ENCODE measurements at places on chromosomes 2 and 18.
A peak's percentile ranks its signal among the peaks of the same experiment; 100 is the strongest.

DNA sequence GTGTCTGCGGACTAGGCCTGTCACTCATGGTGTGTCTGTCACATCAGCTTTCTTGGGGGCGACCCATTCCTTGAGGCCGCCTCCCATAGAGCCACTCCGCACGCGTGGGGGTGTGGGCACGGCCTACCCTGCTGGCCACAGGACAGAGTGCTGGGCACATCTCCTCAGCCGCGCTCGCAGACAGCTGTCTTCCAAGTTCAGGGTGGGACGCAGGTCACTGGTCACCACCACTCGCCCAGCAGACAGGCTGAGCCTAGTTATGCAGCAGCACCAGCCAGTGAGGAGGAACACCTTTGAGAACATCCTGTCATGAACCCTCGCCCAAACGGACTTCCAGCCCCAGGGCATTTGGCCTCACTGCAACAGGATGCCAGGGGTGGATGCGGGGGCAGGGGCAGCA, 30.8 kb upstream of the BIN1 start:
- DNase-seq, result no peak

- DNase-seq, result no peak
Measured at GRCh38 chr2:126038861-126039260, 617.1 kb upstream of the GYPC start.

GRCh38 chr2:23294238-23294637, 90.7 kb upstream of the KLHL29 start:
- no peak for DNase-seq

GRCh38 chr2:38866773-38867443, 8.8 kb downstream of the DHX57 start:
- no peak for DNase-seq

- DNase-seq, result no peak
Measured at GRCh38 chr2:25073025-25073424, 31.1 kb downstream of the EFR3B start.

GRCh38 chr18:58004317-58004716, 39.7 kb upstream of the NEDD4L start:
- peak; percentile 61 for DNase-seq

- no peak for DNase-seq
Measured at GRCh38 chr2:150769421-150769820, 282.0 kb upstream of the RND3 start.

DNA sequence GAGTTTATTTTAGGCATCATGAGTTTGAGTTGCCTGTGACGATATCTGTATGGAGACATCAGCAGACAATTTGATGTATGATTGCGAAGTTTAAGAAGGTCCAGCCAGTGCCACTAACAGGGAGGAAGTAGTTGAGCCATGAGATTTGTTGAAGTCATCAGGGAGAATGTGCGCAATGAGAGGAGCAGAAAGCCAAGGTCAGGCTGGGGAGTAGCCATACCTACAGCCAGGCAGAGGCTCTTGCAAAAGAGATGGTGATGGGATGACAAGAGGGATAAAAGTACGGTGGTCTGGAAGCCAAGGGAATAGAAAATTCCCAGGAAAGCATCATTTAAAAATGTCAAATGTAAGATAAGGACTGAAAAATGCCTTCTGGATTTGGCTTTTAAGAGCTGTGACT, 51.2 kb downstream of the LIMS1 start:
- no peak for DNase-seq

GRCh38 chr18:62996566-62996965, 281.2 kb downstream of the PHLPP1 start:
- DNase-seq, result no peak

- no peak for DNase-seq
Measured at GRCh38 chr18:44786688-44787087, 106.0 kb downstream of the SETBP1 start.

DNA sequence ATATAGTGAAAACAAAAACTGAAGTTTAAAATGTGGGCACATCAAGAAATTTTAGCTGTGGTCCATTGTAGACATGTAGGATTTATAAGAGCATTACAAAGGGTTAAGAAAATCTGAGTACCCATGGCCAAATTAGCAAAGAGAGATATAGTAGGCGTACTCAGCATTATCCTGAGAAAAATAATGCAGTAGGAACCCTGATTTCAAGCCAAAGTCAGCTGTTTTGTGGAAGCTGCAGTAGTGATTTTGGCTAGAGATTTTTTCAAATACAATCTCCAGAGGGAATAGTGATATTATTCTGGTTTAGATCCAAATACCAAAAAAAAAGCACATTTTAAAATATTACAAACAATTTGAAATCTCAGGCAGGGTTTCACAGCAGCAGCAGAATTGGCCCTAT, 450.9 kb downstream of the FBXO15 start:
- DNase-seq, result no peak

DNA sequence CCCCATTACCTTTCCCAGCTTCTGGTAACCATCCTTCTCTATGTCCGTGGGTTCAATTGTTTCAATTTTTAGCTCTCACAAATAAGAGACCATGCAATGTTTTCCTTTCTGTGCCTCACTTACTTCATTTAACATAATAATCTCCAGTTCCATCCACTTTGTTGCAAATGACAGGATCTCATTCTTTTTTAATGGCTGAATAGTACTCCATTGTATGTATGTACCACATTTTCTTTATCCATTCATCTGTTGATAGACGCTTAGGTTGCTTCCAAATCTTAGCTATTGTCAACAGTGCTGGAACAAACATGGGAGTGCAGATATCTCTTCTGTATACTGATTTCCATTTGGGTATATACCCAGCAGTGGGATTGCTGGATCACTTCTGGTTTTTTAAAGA, 1.8 kb downstream of the CABYR start:
- DNase-seq, result no peak

GRCh38 chr2:104888489-104889258, 34.8 kb downstream of the POU3F3 start:
- no peak for DNase-seq

- DNase-seq, result peak; percentile 52
Measured at GRCh38 chr2:201007584-201007998, 44.1 kb upstream of the ORC2 start.

DNA sequence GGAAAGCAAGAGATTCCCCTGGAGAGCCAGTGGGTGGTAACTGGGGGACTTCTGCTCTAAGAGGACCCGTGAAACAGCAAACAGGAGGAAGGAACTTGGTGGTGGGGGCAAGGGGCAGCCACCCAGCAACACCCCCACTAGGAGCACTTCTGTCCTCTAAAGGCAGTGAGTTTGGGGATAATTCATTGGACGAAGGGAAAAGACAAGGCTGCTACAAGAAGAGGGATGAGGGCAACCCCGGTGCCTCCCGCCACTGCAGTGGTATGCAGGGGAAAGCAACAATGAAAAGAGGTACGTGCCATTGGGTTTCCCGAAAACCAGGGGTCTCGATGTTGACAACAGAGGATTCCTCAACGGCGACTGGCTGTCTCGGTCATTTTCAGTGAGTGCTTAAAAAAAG, 9.1 kb downstream of the RPL31 start:
- no peak for DNase-seq

- DNase-seq, result no peak
Measured at GRCh38 chr2:123853161-123853560, 171.9 kb upstream of the CNTNAP5 start.

DNA sequence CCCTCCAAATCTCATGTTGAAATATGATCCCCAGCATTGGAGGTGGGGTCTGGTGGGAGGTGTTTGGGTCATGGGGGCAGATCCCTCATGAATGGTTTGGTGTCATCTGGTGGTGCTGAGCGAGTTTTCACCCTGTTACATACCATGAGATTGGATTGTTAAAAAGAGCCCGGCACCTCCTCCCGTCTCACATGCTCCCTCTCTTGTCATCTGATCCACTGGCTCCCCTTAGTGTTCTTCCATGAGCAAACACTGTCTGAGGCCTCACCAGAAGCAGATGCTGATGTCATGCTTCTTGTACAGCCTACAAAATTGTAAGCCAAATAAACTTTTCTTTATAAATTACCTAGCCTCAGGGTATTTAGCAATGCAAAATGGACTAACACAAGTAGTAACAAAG, 405.0 kb upstream of the SLC39A10 start:
- DNase-seq, result no peak

DNA sequence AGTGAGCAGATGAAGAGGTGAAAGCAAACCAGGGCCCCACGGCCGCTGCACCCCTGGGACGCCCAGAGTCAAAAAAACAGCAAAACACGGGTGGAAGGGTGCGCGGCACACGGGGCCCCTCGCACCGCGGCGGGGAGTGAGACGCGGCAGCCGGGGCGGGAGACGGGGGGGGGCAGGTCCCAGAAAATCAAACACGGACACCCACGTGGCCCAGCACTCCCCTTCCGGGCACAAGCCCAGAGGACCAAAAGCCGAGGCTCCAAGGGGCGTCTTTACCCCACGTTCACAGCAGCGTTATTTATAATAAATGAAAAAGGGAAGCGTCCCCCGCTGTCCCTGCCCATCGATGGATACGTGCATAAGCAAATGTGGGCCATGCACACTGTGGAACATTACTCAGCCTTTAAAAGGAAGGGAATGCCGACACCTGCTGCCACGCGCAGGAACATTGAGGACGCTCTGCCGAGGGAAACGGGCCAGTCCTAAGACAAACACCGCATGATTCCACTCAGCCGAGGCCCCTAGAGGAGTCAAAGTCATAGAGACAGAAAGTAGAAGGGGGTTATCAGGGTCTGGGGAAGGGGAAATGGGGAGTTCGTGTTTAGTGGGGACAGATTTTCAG, 677 bp upstream of the COPS9 start:
- no peak for DNase-seq

DNA sequence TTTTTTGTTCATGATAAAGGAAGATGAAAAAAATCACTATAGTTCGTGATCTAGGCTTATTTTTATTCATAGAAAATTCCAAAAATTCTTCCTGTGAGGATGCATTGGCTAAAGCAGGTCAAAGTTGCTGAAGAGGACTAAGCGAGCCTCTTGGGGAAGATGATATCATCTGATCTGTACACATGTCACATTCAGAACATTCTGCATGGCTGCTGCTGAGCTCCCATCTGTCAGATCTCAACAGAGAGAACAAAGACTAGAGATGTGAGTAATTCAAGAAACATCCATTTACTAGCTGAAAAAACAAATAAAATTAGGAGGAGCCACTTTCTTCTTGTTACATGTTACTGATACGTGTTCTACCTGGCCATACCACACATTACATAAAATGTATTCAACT, 518.6 kb upstream of the FSIP2 start:
- peak; percentile 13 for DNase-seq

DNA sequence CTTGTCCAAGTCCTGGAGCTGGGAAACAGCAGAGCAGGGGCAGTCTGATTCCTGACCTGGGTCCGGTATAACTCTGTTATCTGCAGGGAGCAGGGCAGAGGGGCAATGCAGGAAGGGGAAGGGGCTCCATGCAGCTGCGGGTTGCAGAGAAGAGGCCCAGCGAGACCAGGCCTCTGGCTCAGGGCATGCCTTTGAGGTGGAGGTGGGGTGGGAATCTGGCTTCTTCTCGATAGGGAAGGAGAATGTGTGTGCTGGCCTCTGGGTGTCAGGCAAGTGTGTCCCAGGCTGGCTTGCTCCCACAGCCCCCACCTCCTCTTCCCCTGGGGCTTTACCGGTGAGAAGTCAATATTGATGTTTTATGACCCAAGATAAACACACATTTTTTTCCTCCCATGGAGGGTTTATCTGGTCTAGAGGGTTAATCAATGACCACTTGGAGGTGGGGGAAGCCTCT, 187.1 kb upstream of the HAAO start:
- peak; percentile 100 for DNase-seq

GRCh38 chr2:127479866-127480743, 46.2 kb downstream of the IWS1 start:
- no peak for DNase-seq

DNA sequence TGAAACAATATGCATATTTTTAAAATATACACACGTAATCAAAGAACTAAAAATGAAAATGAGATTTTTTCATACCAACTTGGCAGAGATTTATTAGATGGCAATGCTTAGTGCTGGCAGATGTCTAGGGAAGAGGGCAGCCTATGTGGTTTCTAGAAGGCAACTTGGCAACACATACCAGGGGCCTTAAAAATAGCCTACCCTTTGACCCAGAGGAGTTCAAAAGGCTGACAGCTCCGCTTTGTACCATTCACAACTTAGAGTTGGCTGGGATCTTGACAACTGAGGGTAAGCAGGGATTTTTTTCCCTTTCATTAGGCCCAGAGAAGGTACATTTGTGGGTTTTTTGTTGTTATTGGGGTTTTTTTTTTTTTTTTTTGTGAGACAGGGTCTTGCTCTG, 26.4 kb upstream of the GPR55 start:
- no peak for DNase-seq

DNA sequence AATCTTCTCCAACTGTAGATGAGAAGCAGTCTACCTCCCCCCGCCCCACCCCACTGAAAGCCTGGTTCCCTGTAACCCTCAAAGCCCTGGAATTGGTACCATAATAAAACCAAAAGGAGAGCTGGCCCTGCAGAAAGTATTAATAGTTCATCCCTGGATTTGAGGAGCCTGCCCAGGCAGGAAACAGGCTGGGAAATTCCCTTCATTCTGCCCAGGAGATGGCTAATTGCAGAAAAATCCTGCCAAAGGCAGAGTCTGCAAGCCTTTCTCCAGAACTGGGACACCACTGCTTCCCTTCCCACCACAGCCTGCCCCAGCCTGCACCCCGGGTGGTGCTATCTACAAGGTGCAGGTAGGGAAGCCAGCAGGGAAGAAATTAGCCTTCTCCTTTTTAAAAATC, 16.3 kb downstream of the GKN2 start:
- DNase-seq, result no peak

- DNase-seq, result no peak
Measured at GRCh38 chr2:75548036-75548573, 12.6 kb downstream of the EVA1A start.

DNA sequence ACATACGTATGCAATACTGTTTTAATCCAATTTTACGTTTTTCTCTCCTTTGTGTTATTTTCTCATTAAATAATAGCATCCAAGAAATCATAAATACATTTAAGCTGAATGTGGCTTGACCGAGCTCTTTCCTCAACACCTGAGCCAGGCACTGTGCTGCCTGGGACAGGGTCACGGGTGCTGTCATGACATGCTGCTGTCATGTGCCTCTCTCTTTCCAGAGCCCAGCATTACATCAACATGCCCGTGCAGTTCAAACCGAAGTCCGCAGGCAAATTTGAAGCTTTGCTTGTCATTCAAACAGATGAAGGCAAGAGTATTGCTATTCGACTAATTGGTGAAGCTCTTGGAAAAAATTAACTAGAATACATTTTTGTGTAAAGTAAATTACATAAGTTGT, 94.1 kb upstream of the LDLRAD4 start:
- DNase-seq, result no peak

DNA sequence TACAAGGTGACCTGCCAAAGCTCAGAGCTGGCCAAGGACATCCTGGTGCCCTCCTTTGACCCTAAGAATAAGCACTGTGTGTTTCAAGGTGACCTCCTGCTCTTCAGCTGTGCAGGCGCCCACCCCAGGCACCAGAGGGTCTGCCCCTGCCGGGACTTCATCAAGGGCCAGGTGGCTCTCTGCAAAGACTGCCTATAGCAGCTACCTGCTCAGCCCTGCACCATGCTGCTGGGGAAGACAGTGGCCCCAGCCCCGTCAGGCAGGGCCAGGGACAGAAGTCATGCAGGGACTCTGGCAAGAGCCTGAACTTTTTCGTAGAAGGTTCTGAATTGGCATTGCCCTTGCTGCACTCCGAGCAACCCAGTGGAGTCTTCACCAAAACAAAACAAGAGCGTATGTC, 194.8 kb downstream of the MGAT5 start:
- DNase-seq, result no peak
